ENCODE measurements at places on chromosomes 11 and 22. TPM values are rescaled to one million over a fixed set of nuclear protein-coding genes. Genes with fewer than 3 reads are reported as not detected.
A peak's percentile ranks its signal among the peaks of the same experiment; 100 is the strongest.

C1QTNF4 gene
- total RNA-seq, result 5.0 TPM

P4HA3 gene
- not detected for total RNA-seq

NXPE2 gene
- not detected for total RNA-seq

RFPL1 gene
- total RNA-seq, result not detected

FAM180B gene
- not detected for total RNA-seq

DNA sequence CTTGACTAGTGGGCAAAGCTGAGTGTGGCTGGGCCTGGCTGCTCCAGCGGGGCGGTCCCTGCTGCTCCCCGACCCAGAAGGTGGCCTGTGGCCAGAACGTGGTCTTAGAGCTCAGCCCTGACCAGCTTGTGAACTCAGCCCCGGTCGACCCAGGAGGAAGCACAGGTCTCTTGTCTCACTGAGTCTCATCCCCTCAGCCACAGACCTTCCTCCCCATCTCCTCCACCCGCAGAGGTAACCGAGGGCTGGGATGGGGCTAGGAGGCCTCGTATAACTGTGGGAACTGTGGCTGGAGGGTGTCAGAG is 546.2 kb upstream of the B3GAT1 start:
- DNase-seq, result no peak

- DNase-seq, result no peak
Observed at GRCh38 chr11:32489464-32489863, 54.1 kb upstream of the WT1 start.

- DNase-seq, result no peak
Observed at GRCh38 chr22:37219533-37219932, 7.3 kb upstream of the SSTR3 start.

DNA sequence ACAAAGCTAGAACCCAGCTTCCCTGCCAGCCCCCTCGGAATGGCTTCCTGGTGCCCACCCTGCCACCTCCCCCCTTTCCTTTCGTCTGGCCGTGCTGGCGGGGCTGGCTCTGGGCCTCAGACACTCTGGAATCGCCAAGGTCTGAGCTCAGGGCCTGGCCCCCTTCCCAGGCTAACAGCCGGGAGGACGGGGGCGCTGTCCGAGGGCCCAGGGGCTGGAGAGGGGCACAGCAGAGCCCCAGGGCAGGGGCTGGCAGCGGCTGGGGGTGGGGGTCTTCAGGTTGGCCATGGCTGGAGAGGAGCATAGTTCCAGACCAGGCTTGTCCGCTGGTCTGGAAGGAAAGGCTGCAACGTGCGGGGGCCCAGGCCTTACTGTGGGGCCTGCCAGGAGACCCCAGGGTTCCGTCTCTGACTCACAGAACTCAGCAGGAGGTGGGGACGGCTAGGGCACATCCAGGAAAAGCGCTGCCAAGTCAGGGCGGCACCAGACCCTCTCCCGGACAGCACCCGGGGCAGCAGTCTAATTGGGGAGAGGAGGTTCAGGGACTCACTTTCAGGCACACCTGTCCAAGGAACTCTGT is 861 bp upstream of the LTBP3 start:
- DNase-seq, result peak; percentile 78

GRCh38 chr11:45752106-45752505 is 52.8 kb upstream of the SLC35C1 start:
- peak; percentile 28 for DNase-seq

Data from H7 (cell line).